ENCODE measurements at places on chromosomes 1 and 21.

DNA sequence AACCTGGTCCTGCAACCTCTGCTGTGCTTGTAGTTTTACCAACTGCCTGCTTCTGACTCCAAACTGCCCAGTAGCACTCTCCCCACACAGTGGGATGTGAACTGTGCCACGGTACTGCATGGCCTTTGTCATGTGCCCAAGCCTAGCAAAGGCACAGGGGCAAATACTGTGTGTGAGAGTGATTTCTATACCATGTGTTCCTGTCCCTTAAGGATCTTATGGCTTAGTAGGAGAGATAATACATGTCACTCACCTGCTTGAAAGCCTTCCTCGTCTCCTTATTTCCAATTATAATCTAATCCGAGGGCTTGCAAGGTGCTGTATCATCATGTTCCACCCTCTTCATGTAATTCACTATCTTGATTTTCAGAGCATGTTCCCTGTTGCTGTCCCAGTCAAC is 51.3 kb downstream of the UBE4B start:
- no peak for DNase-seq

- DNase-seq = peak; percentile 25
Observed at GRCh38 chr1:110425612-110426152, 18.2 kb upstream of the LAMTOR5 start.

DNA sequence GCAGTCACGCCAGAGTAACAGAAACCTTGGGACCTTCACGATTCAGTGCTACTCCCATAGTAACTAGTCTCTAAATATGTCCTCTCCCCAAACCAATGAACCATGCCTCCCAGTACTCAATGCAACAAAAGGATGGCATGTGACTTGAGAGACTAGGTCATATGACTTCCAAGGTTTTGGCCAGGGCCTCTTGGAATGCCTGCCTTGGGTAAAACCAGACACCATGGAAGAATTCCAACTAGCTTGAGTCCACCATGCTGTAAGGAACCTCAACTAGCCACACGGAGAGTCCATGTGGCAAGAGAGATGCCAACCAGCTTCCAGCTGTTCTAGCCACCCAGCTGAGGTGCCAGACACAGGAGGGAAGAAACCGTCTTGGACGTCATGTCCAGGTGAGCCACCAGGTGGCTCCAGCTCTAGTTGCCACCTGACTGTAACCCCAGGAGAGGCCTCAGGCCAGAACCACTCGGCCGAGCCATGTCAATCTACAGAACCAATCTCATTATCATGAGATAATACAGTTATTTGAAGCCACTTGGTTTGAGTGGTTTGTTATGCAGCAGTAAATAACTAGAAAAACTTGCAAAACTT is 115.0 kb downstream of the SYF2 start:
- no peak for DNase-seq

DNA sequence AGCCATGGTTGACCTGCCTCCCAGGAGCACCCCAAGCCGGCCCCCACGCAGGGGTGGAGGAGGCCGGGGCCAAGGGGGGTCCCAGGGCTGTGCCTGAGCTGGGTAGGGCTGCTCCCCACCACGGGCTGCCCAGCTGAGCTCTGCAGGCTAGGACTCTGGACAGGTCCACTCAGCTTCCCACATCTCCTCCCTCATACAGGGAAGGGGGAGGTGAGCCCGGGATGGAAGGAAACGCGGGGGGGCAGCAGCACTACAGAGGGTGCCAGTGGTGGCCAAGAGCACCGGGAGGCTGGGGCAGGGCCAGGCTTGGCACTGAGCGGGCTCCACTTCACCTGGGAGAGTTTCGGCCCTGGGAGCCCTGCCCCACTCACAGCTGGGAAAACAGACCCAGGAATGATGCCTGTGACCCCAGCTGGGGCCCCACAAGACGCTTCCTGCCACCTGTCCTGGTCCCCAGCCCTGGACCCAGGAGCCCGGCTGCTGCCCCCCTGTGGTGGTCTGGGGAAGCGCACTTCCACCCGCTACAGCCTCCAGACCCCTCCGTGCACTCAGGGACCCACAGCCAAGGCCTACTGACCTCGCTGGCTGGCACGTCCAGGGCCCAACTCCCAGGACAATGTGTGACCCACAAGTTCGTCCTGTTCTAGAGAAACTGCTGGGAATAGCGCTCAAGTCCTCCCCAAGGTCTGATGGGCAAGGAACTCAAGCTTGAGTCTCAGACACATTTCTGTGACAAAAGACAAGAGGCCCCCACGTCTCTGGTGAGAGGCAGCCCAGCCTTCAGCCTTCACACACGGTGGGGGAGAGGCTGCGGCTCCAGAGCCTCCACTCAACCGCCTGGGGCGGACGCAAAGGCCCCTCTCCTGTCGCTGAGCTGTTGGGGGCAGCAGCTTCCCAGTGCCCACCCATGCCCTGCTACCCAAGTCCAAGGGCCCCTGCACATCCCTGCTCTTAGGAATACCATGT is 3.0 kb downstream of the AURKAIP1 start:
- peak; percentile 79 for DNase-seq

GRCh38 chr1:27569088-27569460 is 34.9 kb downstream of the AHDC1 start:
- DNase-seq = no peak

DNA sequence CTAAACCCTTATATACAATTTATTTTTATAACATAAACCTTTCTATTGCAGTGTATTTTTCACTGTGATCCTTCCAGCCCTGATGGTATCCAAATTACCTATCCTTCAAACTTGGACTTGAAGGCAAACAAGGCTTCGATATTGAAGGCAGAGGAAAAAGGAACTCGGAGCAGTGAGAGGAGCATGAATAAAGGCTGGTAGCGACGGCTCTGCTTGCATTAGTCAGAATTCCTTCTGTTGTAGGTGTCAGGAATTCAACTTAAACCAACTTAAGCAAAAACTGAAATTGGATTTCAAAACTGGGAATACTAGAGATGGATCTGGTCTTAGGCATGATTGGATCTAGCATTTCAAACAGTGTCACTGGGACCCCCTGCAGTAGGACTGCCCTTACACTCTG is 17.8 kb upstream of the SSX2IP start:
- no peak for DNase-seq

DNA sequence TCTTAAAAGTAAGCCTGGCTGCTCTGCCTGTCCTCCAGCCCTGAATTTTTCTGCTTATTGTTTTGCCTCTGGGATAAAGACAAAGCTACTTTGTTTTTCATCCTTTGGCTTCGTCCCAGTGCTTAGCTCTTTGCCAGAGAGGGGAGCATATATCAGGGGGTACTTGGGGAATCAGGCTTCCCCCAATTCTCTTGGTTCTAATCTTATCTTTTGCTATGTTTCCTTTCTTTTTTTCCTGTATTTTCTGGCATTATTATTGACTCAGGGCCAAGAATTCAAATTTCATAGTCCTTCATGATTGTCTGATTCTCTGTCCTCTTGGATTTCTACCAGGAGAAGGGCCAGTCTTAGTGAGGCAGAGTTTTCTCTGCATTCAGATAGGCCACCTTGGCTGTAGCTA is 51.2 kb downstream of the GIPC2 start:
- DNase-seq = no peak

GRCh38 chr1:70084314-70084915 is 121.0 kb downstream of the LRRC40 start:
- no peak for DNase-seq

GRCh38 chr1:7570311-7570710 is 200.8 kb upstream of the VAMP3 start:
- DNase-seq = no peak
